ENCODE measurements at places on chromosomes 12 and 14.

- no peak for DNase-seq
These were observed 40.5 kb upstream of the GPR68 start for GRCh38 chr14:91284791-91285548.

GRCh38 chr14:92540472-92541048 is 27.0 kb downstream of the RIN3 start:
- DNase-seq = no peak

- DNase-seq = peak; percentile 55
These were observed 75.2 kb downstream of the PITPNM2 start for GRCh38 chr12:123075646-123076171.

- DNase-seq = no peak
These were observed 39.9 kb downstream of the GLT8D2 start for GRCh38 chr12:104010121-104010520.

DNA sequence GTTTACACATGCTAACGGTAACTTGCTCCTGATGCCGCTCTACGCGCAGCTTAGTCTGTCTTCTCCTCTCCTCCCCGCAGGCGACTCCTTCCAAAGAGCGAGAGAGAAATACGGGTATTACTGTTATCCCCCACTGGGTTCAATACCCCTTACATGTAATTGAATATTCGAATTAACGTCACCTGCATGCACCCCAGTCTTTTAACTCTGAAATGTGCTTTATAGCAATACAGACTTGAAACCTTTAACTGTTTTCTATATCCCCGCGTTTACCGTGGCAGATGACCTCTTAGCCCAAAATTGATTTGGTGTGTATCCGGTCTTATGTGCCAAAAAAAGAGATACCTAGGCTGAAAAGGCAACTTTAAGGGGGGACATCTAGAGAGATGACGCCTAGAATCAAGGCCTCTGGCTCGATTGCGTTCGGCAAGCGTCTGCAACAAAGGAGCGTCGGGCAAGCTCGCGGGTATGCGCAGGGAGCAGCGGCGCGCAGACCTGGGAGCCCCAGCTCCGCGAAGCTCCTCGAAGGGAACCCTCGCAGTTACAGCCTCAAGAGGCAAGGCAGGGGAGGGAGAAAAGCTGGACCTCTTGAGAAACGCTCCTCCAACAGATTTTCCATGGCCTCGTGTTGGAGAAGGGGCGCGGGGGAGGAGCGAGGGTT is 6.8 kb upstream of the FOXG1 start:
- DNase-seq = no peak

DNA sequence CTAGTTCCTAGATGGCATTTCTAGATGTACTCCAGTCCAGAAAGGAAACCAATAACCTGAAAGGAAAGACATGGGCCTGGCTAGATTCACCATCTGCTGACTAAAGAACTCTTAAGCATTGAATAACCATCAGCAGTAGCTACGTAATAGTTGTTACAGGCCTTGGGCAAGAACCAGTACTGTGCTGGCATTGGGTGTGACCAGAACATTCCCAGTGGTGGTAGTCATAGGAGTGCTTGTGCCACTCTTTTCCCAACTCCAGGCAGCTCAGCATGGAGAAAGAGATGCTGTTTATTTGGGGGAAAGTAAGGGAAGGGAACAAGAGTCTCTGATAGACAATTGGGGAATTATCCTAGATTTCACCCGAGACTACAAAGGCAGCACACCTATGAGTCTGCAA is 333.3 kb downstream of the SLC16A7 start:
- DNase-seq = no peak

- DNase-seq = no peak
These were observed 94.7 kb downstream of the SYNE3 start for GRCh38 chr14:95421741-95422140.

DNA sequence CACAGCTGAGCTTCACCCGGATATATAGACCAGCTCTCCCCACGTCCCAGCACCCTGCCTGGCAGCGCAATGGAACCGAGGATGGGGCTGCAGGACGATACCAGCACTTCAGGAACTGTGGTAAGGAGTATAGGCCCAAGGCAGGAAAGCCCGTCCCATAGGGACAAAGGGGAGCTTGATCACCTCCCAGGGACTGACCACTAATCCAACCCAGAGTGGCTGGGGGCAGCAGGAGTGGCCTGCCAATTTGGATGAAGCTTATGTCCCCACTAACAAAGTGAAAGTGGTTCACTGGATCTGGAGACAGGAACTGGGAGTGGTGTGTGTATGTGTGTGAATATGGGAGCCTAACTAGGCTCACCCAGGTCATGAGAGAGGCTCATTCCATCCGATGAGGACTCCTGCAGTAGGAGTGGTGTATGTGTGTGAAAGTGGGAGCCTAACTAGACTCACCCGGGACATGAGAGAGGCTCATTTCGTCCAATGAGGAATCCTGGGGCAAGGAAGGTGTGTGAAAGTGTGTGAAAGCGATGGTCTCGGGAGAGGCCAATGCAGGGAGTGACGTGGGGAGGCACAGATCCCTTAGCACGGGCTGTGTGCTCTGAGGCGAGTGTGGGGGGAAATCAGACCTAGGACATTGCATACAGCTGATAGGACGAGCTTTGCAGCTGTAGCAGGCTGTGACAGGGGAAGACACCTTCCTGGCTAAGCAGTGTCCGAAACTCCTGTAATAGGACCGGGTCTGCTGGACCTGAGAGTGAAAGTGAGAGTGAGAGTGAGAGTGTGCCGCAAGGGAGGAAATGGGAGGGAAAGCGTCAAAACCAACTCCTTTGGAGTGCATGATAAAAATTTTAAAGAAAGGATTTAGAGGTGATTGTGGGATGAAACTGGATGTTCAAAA is 25.7 kb downstream of the KLRK1 start:
- no peak for DNase-seq

DNA sequence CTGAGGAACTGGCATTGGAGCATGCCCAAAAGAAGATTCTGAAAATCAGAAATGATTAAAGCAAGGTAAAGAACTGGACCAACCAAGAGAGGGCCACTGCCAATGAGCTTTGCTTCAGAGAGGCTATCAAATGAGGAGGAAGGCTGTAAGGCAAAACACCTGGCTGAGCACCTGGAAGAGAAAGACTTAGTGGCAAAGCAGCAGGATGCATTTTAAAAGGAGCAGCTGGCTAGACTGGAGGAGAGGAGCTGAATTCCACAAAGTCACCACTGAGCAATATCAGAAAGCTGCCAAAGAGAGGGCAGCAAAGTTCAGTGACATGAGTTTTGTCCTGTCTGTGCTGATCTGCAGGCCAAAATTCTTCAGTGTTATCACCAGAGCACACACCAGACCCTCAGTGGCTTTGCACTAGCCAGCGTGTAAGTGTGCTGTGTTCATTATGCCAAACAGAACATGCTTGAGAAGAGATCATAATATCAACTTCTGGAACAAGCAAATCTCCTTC is 338.7 kb downstream of the TRHDE start:
- DNase-seq = no peak

DNA sequence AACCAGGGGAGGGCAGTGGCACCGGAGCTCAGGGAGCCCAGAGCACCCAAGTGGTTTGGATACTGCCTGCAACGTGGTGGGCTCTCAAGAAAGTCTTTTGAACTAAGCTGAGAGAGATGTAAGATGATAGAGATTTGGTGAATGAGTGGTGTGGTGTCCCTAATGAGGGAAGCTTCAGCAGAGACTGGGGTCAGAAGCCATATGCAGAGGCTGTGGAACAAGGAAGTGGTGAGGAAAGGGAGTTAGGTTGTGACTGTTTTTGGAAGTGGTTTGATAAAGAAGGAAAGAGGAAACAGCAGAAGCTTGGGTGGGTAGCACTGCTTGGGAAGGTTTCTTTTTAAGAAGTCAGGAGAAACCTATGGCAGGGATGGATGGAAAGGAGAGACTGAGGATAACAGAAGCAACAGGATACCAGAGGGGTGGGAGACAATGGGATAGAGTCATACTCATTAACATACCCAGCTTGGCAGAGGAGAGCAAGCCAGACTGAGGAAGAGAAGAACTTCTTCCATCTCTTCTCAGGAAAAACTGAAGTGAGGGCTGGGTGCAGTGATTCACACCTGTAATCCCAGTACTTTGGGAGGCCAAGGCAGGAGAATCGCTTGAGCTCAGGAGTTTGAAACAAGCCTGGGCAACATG is 24.1 kb downstream of the SLC4A8 start:
- no peak for DNase-seq

Measured in activated T-cell treated with anti-CD3 and anti-CD28 coated beads for 1 hour (primary cell).